Brain pericyte (primary cell): ENCODE measurements at places on chromosomes 4 and X.

DNA sequence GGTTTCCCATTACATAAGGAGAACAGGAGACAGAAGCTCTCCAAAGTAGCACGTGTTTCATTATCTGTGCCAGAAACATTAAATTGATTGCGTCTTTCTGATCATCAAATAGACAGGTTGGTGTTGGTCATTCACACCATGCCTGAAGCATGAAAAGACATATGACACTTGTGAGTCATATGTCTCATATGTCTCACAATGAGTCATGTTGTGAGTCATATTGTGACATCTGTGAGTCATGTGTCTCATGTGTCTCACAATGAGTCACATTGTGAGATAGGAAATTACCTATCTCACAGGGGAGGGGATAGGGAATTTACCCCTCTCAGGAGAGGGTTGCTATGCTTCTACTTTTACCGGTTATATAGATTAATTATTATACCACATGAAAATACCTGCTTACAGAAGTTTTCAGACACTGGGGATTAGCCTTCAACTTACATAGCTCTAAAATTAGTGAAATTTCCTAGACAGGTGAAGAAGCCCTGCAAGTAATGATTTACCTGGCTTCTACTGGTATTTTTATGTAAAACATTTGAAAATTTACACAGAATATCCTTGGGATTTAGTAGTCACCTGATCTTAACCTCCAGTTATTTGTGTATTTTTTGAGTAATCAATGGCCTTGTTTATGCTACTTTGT is 80.8 kb downstream of the NPFFR2 start:
- peak; percentile 8 for DNase-seq

DNA sequence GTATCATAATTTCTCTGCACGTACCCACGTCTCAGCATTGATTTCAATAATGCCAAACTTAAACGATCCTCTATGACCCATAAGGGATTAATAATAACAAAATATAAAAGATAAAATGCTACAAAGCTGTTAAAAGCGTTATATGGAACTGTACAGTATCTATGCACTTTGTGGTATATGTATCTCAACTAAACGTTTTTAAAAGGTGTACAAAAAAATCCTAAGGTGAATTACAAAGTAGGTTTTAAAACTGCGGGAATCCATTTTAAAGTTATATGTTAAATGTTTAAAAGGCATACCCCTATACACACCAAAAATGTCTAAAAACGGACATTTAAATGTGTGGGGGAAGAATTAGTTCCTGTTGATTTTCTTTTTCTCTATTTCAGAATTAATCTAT is 860 bp downstream of the ZNF182 start:
- DNase-seq: no peak

DNA sequence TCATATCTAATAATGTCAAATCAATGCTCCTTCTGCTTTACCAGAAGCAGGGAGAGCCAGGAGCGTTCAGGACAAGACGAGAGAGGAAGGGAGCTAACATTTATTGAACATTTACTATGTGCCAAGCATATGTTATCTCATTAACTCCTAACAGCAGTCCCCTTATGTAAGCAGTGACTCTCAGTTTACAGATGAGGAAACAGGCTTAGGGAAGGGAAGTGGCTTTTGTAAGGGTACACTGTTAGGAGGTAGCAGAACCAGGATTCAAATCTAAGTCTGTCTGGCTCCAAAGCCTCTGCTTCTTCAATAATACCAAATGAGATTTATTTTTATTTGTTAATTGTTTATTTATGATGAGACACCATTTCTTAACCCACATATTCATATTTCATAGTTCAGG is 2.6 kb upstream of the STARD8 start:
- DNase-seq: no peak

GRCh38 chr4:56739066-56739777 is 58.1 kb upstream of the HOPX start:
- DNase-seq: no peak

DNA sequence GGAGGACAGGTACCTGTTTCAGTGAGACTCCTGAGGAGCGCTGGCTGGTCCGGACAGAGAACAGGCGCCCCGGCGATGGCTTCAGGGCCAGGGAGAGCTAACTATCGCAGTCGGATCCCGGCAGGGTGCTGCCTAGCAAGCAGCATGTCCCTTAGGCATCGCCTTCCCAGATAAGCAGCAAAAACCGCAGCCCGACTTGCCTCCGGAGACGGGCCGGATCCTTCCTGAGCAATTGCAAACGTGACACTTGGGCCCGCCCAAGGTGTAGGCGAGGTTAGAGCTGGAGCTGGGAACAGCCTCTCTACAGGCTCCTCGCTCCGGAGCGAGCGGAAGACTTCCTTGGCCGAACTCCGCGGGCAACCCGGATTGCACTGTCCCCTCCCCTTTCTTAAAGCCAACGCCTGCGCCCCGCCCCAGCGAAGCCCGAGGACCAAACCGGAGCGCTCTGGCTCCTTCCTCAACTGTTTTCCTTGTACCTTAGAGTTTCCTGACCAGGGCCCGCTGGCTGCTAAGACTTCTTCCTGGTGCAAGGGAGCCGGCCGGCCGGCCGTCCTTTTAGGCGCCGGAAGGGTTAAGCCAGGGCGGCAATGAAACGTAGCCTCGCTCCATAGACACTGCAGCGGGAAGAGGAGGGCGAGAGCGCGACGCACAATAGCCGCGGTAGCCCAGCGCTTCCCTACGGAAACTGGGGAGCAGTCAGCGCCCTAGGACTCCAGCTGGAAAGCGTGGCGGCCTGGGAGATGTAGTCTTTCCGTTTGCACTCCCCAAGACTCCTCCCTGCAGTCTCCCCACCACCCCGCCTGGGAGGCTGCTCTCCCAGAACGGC is at the start of gene OPHN1:
Gene OPHN1, minus strand, starts transcription at position 341 of the 826 bp plus-strand sequence. CDS start 475 bp downstream, outside the sequence.
- DNase-seq: peak; percentile 21

DNA sequence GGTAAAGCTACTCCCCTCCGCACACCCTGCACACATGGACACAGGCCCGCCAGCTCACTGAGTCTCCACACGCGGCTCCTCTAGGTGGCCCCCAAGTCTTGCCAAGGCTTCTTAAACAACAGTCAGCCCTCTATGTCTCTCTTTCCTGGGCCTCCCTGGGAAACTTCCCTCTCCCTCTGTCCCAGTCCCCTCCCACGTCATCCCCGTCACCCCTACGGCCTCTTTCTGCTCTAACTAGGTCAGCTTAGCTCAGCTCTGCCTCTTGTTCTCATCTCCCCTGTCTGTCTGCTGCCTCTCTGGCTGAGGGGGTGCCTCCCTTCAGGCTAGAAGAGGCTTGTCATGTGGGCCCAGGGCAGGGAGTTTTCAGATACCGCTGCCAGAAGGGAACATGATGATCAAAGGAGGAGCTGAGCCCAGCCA is 38.8 kb downstream of the SEPTIN6 start:
- DNase-seq: peak; percentile 63
